ENCODE measurements at places on chromosomes 4 and X.

DNA sequence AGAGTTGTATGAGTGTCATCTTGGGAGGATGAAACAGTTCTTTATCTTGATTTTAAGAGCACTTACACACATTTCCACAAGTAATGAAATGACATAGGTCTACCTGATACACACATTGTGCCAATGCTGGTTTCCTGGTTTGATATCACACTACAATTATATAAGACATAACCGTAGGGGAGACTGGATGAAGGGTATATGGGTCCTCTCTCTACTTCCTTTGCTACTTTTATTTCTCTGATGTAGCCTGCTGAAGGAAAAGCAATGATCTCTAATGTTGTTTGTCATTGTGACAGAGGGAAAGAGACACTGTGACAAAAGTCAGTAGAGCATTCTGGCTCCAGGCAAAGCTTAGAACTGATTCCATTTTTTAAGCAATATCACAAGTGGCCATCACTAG lies 238.0 kb downstream of the PDGFC start:
- DNase-seq = no peak

GRCh38 chrX:107135965-107136307 lies 17.3 kb upstream of the RBM41 start:
- no peak for DNase-seq

GRCh38 chrX:54482839-54483593 lies 13.0 kb downstream of the FGD1 start:
- DNase-seq = no peak

DNA sequence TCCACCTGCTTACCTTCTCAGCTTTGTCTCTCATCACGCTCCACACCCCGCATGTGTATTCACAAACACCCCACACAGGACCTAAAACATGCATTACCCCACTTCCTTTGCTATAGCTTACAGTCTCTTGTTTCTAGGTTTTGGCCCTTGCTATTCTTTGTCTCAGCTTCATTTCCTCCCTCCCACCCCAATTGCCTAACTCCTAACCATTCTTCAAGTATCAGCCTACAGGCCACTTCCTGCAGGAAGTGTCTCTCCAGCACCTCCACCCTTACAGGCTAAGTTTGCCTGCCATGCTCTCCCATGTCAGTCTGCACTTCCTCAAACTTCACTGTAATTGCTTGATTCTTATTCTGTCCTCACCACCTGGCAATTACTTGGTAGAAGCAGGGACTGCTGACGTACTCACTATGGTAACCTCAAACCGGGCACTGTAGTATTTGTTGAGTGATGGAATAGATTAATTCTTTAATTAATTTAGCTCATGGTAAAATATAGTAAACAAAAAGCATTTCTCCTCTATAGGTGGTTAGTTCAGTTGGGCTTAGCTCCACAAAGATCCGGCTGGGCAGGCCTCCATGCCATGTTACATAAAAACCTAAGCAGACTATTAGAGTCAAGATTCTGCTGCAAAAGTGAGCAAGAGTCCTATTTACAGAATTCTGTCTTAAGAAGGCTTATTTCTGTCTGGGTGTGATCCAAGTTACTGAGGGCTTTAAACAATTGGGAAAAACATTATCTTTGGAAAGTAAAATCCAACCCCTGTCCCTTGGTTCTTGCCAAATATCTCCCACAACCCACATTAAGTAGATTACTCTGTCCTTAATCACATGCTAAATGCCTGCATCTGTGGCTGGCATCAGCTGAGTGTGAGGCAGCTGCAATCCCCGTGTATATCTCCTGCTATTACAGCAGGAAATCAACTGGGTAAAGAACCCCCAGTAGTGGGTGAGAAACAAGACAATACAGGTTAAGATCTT lies 124.7 kb upstream of the CPEB2 start:
- DNase-seq = no peak

Measured in stimulated activated CD8-positive, alpha-beta memory T cell treated with anti-CD3 and anti-CD28 coated beads, Interleukin-15, amount 100 ng/mL, for 4 hours (primary cell).